ENCODE measurements at places on chromosomes 2 and 18.

DNA sequence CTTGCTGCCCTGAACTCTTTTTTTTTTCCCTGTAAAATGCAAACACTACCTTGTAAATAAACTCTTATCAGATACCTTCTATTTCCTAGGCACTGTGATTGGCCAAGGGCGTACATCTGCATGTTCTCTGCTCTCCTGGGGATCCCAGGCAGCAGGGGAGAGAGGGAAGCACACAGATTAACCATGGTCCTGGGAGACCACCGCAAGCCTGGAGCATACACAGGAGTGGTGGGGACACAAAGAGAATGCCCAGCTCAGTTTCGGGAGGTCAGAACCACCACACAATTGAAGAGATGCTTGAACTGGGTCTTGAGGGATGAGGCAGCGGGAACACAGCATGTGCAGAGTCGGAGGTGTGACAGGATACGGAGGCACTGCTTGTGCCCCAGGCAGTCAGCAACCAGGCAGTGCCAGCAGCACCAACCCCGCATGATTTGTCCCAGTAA lies 2.1 kb downstream of the GREB1 start:
- no peak for DNase-seq

DNA sequence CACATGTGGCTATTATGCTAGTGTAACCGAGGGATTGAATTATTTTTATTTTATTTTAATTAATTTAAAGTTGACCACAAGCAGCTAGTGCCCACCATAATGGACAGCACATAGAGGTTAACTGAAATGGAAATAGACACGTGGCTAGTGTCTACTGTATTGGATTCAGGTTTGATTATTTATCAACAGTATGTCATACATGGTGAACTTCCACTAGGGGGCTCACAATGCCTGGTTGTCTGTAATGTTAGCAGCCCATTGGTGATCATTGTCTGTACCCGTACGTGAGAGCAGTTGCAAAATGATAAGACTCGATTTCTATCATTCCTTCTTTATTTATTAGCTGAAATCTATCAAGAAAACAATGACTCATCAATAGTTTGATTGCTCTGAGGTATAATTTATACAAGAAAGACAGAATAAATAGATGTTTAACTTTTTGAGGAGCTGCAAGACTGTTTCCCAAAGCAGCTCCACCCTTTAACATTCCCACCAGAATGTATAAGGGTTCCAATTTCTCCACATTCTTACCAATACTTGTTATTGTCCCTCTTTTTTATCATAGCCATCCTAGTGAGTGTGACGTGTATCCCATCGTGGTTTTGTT lies 76.5 kb downstream of the CYBRD1 start:
- peak; percentile 88 for DNase-seq

DNA sequence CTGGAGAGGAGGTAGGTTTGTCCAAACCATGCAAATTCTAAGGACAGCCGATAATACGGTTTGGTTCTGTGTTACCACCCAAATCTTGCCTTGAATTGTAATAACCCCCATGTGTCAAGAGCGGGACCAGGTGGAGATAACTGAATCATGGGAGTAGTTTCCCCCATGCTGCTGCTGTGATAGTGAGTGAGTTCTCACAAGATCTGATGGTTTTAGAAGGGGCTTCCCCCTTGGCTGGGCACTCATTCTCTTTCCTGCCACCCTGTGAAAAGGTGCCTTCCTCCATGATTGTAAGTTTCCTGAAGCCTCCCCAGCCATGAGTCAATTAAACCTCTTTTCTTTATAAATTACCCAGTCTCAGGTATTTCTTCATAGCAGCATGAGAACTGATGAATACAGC lies 295.2 kb downstream of the NBAS start:
- DNase-seq, result no peak

DNA sequence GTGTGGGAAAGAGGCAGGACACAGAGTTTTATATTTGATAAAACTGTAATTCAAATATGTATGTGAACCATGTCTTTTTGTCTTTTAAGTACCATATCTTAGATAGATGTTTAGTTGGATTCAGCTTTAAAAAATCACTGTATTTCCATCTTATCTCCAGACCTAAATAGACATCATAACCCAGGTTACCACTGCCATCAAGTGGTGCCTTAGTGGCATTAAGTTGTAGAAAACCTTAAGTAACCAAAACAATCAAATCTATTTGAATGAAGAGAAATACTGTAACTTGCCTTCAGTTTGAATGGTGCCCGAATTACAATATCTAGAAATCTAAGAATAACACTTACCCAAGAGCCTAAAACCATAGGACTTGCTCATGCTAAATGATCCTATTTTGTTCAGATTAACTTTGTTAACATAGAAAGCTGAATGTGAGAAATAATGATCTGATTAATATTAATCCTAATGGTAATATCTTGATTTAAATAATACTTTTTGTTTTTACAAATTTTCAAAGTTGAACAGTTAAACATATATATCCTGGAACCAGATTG lies 92.5 kb upstream of the MAP2 start:
- peak; percentile 75 for DNase-seq

GRCh38 chr2:205776139-205776538 lies 93.8 kb downstream of the NRP2 start:
- peak; percentile 59 for DNase-seq
